Immature natural killer cell (primary cell): ENCODE measurements at places on chromosomes 6 and 20. TPM values are rescaled to one million over a fixed set of nuclear protein-coding genes. Genes with fewer than 3 reads are reported as not detected.

Gene NR2E1
- polyA plus RNA-seq = not detected

DNA sequence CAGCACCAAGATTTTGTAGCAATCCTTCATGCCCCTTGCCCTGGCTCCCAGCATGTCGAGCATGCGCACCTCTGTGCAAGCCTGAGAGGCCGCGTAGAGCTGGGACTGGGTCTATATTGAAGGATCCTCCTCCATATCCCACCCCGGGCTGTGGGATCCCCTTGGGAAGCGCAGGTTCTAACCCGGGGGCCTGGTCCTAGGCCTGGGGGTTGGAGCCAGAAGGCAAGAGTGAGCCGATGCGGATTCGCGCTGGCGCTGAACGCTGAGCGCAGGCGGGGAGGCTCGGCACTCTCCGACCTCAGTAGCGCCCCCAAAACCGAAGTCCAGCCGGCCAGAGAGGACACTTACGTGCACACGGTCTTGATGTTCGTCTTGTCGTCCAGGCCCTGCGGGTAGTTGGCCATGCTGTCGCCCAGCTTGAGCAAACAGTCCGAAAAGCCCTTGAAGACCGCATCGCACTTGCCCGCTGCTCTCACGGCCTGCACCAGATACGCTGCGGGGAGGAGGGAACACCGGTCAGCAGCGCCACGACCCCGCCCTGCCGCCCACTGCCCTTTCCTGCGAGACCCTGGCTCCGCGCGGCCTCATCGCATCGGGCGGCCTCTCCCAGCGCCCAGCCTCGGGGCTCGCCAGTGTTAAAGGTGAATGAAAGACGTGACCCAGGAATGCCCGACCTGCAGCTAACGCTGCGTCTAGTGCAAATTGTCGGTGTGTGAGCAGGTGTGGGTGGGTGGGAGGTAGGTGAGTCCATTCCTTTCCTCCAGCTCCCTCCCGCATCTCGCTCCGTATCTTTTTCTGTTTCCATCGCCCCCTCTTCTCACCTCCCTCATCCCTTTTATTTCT lies 4.5 kb downstream of the NRN1 start:
- peaks cover 7% of the 10 kb centered on the region for H3K36me3 ChIP-seq
- H3K27ac ChIP-seq = peak overlapping the region; percentile 62
- peaks cover 92% of the 10 kb centered on the region for H3K27me3 ChIP-seq
- no peak for DNase-seq
- H3K4me1 ChIP-seq = peaks cover 88% of the 10 kb centered on the region
- peak overlapping the region; percentile 38 for H3K4me3 ChIP-seq

DNA sequence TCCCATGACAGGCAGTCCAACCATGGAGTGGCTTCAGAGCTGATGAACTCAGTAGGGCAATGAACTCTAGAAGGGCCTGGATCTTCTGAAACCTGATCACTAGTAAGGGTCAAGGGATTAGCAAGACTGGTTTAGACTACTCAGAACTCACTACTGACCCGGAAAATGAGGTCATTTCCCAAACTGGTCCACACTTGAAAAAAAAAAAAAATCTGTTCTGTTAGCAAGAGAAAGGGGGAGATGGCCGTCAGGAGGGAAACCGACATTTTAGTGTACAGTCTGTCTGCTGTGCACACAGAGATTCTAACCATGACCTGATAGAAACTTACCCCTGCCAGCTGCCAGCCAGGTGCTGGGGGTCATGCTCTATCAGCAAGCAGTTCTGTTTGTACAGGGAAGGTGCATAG lies 262.4 kb upstream of the AGPAT4 start:
- no peak overlapping the region for H3K4me3 ChIP-seq
- H3K27me3 ChIP-seq = peaks cover 6% of the 10 kb centered on the region
- H3K36me3 ChIP-seq = no peaks in the 10 kb centered on the region

DNA sequence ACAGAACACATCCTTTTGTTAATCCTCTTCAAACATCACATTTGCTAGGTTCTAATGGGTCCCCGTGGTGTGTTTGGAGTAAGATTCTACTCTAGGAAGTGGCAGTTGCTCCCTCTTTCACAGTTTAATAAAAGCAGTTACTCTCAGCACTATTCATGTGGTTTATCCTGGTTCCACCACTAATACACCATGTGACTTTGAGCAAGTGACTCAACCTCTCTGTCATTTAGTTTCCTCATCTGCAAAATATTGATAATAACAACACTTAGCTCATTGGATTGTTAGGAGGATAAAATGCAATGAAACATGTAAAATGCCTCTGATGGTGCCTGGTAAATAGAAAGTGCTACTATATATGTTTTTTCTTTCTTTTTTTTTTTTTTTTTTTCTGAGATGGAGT lies 488.0 kb upstream of the NOX3 start:
- H3K4me3 ChIP-seq = no peak overlapping the region
- no peaks in the 10 kb centered on the region for H3K4me1 ChIP-seq
- DNase-seq = no peak

GRCh38 chr6:7881765-7882500 lies 28.7 kb downstream of the TXNDC5 start:
- no peak overlapping the region for H3K4me3 ChIP-seq
- H3K4me1 ChIP-seq = no peaks in the 10 kb centered on the region
- H3K27ac ChIP-seq = no peak overlapping the region
- H3K27me3 ChIP-seq = no peaks in the 10 kb centered on the region
- no peak for DNase-seq

Gene SLC17A2
- polyA plus RNA-seq = not detected

Gene HCK
- 7.3 TPM for polyA plus RNA-seq

- no peak overlapping the region for H3K27ac ChIP-seq
- H3K4me1 ChIP-seq = peaks cover 6% of the 10 kb centered on the region
- no peaks in the 10 kb centered on the region for H3K36me3 ChIP-seq
- peaks cover 7% of the 10 kb centered on the region for H3K27me3 ChIP-seq
- no peak for DNase-seq
Measured at GRCh38 chr6:152094992-152095592, 287.6 kb downstream of the ESR1 start.

Gene SPTLC3
- 1.4 TPM for polyA plus RNA-seq

DNA sequence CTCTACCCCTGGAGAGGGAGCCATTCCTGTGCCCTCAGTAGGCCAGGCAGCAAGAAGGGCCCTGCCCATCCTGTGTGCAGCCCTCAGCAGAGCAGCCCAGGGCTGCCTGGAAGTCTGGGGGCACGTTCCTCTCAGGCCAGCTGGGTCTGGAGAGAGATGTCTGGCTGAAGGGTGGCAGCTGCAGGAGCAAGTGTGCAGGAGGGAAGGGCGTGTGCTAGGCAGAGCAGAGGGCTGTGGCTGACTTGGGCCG lies 62.7 kb downstream of the NOL4L start:
- H3K4me1 ChIP-seq = peaks cover 69% of the 10 kb centered on the region
- no peaks in the 10 kb centered on the region for H3K36me3 ChIP-seq
- DNase-seq = no peak

DNA sequence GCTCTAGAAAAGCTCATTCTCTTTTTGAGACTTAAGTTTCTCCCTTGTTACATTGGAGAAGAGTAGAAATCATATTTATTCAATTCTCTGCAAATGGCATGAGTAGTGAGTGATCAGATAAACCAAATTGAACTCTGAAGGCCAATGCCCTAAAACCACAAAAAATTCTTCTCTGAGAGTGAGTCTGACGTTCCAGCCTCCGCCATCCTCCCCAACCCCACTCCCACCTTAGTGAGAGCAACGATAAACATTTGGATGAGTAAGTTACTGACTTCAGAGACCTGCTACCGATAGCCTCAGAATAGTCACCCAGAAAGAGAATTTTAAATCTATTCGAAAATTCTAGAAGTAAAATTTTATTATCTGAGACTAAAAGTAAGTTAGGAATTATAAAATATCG lies 94.6 kb downstream of the TFAP2A start:
- no peaks in the 10 kb centered on the region for H3K4me1 ChIP-seq
- H3K27me3 ChIP-seq = peaks cover 5% of the 10 kb centered on the region
- H3K36me3 ChIP-seq = no peaks in the 10 kb centered on the region
- H3K4me3 ChIP-seq = no peak overlapping the region
- no peak overlapping the region for H3K27ac ChIP-seq

Gene GPX5
- not detected for polyA plus RNA-seq

DNA sequence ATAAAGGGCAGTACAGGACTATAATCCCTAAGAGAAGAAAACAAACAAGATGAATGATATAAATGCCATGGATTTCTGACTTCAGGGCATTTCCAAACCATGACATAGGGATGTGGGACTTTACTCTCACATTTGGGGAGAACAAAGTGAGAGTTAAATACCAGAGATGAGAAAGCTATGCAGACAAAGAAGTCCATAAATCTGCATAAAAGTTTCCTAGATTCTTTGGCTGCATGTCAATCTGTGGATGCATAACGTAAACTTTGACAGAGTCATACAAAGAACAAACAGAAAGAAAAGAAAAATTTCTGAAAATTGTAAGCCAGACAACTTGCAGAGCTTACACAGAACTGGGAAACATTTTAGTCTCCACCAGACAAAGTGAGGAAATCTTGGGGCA lies 11.7 kb downstream of the EPM2A start:
- no peaks in the 10 kb centered on the region for H3K36me3 ChIP-seq
- H3K4me3 ChIP-seq = no peak overlapping the region
- DNase-seq = no peak

Gene XKR7
- not detected for polyA plus RNA-seq

Gene PXDC1
- polyA plus RNA-seq = not detected

GRCh38 chr6:56346958-56347357 lies 99.6 kb upstream of the COL21A1 start:
- no peak overlapping the region for H3K27ac ChIP-seq
- no peak for DNase-seq
- H3K4me1 ChIP-seq = no peaks in the 10 kb centered on the region
- H3K36me3 ChIP-seq = no peaks in the 10 kb centered on the region
- H3K4me3 ChIP-seq = no peak overlapping the region

- no peaks in the 10 kb centered on the region for H3K4me1 ChIP-seq
- peaks cover 2% of the 10 kb centered on the region for H3K27me3 ChIP-seq
- H3K4me3 ChIP-seq = no peak overlapping the region
- no peak for DNase-seq
- H3K36me3 ChIP-seq = no peaks in the 10 kb centered on the region
Measured at GRCh38 chr6:129647044-129647443, 62.9 kb downstream of the ARHGAP18 start.

DNA sequence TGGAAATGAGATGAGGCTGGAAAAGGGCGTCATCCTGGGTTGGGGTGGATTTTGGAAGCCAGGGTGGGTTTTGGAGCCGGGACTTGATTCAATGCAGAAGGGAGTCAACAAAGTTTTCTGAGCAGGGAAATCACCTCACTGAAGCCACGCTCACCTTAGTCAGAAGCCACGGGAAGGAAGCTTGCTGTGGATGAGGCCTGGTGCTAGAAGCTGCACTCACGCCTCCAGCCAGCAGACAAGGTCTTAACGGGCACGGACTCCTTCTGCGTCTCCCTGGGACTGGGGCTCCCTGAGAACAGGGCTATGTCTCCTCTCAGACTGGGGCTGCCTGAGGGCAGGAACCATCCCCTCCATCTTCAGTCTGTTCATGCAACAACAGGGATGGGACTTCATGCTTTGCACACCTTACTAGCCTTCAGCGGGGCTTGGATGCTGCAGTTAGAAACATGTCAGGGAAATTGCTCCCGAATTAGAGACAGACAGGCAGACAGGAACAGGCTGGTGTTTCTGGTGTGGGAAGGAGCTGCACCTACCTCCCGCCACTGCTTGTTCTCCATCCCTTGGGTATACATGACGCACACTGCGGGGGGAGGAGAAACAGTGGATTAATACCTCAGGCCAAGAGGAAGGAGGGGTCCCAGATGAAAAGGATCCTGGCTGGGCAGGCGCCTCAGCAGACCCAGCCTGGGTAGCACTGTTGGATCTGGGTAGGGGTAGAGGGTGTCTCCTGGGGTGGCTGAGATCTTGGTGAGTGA lies 17.5 kb downstream of the CPNE5 start:
- no peak for DNase-seq
- no peak overlapping the region for H3K4me3 ChIP-seq
- H3K36me3 ChIP-seq = no peaks in the 10 kb centered on the region
- peaks cover 6% of the 10 kb centered on the region for H3K27me3 ChIP-seq
- H3K27ac ChIP-seq = no peak overlapping the region
- no peaks in the 10 kb centered on the region for H3K4me1 ChIP-seq

DNA sequence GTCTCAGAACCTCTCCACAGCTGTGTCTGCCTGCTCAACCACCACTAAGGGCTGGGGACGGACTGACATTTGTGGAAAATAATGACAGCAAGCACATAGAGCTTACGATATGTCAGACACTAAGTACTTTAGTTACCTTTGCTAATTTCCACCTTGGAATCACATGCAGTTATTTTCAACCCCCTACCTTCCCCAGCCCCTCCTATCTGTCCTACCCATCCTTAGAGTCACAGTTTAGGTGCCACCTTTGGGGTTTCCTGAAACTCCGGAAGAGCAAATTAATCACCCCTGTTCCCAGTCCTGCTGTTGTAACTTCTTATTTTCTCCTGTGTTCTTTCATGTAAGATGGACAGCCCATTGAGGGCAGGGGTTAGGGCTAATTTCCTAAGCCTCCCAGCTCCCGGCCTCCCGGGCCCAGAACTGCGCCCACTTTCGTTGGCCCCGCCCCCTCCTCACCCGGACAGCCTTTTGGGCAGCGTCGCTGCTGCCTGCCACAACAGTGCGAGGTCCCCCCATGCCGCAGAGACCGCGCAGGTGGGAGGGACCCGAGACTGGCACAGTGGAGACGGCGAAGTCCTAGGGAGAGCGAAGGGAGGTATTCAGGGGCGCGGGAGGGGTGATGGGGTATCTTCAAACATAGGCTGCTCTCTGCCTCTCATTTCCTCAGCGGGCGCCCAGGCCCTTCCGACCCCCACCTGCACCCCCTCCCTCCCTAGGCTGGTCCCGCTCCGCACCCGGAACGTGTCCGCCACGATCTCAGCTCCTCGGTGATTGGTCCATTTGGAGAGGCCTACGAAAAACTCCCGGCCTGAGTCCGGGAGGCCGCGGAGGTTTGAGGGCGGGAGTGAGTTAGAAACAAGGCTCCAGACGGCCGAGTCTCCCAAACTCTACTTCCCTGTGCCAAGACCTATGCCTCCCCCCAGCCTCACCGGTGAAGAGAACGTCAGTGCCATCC lies 1.1 kb downstream of the DDAH2 start:
- H3K27ac ChIP-seq = peak overlapping the region; percentile 75
- DNase-seq = no peak
- peak overlapping the region; percentile 99 for H3K4me3 ChIP-seq
- peaks cover 4% of the 10 kb centered on the region for H3K36me3 ChIP-seq
- H3K27me3 ChIP-seq = no peaks in the 10 kb centered on the region
- peaks cover 71% of the 10 kb centered on the region for H3K4me1 ChIP-seq

- H3K4me3 ChIP-seq = no peak overlapping the region
- H3K4me1 ChIP-seq = no peaks in the 10 kb centered on the region
- H3K36me3 ChIP-seq = no peaks in the 10 kb centered on the region
- DNase-seq = no peak
Measured at GRCh38 chr6:25524542-25524941, 127.5 kb upstream of the SCGN start.

Gene CD93
- polyA plus RNA-seq = 0.71 TPM

- H3K27ac ChIP-seq = no peak overlapping the region
- H3K36me3 ChIP-seq = peaks cover 6% of the 10 kb centered on the region
- peaks cover 7% of the 10 kb centered on the region for H3K27me3 ChIP-seq
- DNase-seq = no peak
- H3K4me3 ChIP-seq = no peak overlapping the region
- H3K4me1 ChIP-seq = peaks cover 6% of the 10 kb centered on the region
Measured at GRCh38 chr6:170003027-170003426, 251.6 kb downstream of the ERMARD start.

- H3K27me3 ChIP-seq = peaks cover 4% of the 10 kb centered on the region
- no peak for DNase-seq
- H3K4me3 ChIP-seq = no peak overlapping the region
- H3K4me1 ChIP-seq = no peaks in the 10 kb centered on the region
- H3K36me3 ChIP-seq = no peaks in the 10 kb centered on the region
- H3K27ac ChIP-seq = no peak overlapping the region
Measured at GRCh38 chr20:62453186-62453808, 22.5 kb downstream of the GATA5 start.

- no peak for DNase-seq
- no peak overlapping the region for H3K4me3 ChIP-seq
- peaks cover 6% of the 10 kb centered on the region for H3K4me1 ChIP-seq
- H3K36me3 ChIP-seq = no peaks in the 10 kb centered on the region
- H3K27me3 ChIP-seq = peaks cover 6% of the 10 kb centered on the region
- no peak overlapping the region for H3K27ac ChIP-seq
Measured at GRCh38 chr20:57244221-57244585, 22.2 kb downstream of the BMP7 start.
